ENCODE measurements at places on chromosomes 13 and 19.

DNA sequence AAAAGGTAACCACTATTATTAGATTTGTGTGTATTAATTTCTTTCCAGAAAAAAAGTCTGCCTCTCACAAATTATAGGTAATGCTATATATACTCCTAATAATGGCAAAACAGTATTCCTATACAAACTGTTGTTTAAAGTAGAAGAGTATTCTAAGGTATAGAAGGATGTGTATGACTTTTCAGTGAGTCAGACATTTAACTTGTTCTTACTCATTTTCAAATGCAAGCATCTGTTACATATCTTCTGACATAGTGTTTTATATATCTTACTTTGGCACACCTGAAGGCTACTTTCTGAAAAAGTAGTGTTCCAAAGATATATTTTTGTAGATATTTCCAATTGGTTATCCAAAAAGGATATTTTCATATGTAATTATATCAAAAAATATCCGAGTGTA, 3.5 kb upstream of the SLITRK5 start:
- no peak for DNase-seq

DNA sequence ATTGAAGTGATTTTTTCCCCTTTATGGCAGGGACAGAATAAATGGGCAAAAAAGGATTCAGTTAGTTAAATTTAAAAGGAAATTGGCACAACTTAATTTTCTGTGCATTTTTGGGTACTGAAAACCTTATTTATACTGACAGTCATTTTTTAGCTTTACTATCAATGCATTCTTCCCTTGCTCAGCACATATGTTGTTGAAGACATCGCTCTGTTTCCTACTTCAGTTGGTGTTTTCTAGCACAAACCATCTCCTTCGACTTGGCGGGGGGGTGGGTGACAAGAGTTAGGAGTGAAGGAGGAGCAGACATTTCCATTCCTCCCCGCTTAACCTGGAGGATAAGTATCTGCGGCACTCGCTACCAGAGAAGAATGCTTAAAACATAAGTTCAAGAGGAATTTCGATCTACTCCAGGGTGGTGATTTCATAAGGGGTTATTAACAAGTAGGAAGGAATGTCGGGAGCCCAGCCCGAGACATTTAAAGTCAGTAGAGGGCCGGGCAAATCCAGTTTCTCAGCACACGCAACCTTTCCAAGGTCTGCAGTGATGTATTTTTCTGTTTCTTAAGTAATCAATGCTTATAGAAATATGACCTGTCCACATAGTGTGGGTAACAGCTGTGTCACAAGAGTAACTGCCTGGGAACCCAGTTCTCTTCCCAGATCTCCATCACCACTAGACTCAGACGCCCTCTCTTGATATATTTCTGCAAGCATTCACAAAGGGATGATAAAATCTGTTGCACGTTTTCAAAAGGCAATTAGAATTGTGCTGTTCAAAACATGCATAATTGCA, 525.8 kb downstream of the MYO16 start:
- DNase-seq, result no peak

DNA sequence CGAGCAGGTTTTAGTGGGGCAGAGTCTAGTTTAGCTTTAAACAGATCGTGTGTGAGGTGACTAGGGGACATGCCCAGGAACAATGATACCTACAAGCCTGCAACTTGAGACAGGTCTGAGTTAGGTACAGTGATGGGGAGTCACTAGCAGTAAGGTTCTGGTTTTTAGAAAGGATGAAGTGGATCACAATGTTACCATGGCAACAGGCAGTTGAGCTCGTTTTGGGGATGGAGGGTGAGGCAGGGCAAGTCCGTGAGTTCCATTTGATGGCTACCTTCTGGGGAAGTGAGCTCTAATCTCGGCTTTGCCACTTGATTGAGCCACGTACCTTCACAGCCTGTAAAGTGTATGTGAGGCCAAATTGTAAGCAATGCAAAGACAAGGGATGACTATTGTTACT, 76.0 kb upstream of the GTF3A start:
- DNase-seq, result no peak

GRCh38 chr13:25170554-25171111, 1.5 kb downstream of the AMER2 start:
- no peak for DNase-seq

GRCh38 chr19:43765109-43765876, 10.5 kb upstream of the SMG9 start:
- no peak for DNase-seq

- DNase-seq, result no peak
Measured at GRCh38 chr19:44662691-44663385, 8.4 kb upstream of the CEACAM19 start.

DNA sequence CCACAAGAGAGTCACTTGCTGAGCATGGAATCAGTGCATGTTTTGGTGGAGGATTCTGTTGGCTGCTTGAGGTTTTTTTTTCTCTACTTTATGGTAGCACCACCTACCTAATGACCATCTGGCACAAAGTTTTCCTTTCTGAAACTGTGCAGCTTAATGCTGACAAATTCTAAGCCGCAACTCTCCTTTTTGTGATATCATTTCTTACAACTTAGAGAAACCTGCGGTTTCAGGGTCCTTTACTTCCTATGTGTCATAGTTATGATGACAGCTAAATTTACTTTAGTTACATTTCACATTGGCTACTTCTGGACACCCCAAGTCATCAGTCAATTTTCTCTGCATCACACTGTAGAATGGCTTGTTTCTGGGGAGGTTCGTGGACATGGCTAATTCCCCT, 115.4 kb upstream of the TMTC4 start:
- no peak for DNase-seq

DNA sequence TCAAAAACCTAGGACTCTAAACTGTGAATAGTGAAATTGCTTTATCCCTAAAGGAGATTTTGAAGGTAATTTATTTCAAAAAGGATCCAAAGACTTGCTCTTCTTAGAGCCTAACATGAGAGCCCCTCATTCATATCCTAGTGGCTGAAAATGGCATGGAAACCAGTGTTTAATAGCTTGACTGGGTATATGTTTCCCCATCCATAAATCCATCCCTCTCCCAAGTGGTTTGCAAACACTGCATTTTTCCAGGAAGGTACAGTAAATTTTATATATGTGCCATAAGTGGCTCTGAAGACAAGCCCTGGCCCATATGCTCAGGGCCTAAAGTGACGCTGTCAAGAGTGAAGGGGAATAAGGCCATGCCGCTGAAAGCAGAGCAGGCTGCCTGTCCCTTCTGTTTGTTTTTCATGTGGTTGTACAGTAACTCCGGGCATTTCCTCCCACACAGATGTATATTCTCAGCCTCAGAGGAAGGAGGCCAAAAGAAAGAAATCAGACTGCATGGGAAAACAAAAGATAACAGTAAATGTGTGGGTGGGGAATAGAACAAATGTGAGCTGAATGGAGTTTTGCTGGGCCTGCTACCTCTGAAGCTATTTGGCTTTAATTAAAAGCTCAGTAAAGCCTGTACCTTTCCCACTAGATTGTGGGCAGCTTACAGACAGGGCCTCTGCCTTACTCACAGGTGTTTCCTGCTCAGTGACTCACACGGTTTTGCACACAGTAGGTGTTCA, 181.9 kb downstream of the PCDH9 start:
- no peak for DNase-seq

- no peak for DNase-seq
Measured at GRCh38 chr19:51131780-51132680, 7.3 kb downstream of the SIGLEC9 start.

- no peak for DNase-seq
Measured at GRCh38 chr13:28550091-28550490, 55.2 kb upstream of the FLT1 start.
